ENCODE measurements at places on chromosomes 7 and 10.

GRCh38 chr7:1749864-1750466 lies 79.9 kb downstream of the ELFN1 start:
- DNase-seq: no peak

GRCh38 chr7:1714583-1715330 lies 44.7 kb downstream of the ELFN1 start:
- no peak for DNase-seq

GRCh38 chr7:150631084-150631826 lies 930 bp downstream of the GIMAP6 start:
- DNase-seq: no peak

GRCh38 chr7:70356787-70357328 lies 758.6 kb downstream of the AUTS2 start:
- DNase-seq: no peak

DNA sequence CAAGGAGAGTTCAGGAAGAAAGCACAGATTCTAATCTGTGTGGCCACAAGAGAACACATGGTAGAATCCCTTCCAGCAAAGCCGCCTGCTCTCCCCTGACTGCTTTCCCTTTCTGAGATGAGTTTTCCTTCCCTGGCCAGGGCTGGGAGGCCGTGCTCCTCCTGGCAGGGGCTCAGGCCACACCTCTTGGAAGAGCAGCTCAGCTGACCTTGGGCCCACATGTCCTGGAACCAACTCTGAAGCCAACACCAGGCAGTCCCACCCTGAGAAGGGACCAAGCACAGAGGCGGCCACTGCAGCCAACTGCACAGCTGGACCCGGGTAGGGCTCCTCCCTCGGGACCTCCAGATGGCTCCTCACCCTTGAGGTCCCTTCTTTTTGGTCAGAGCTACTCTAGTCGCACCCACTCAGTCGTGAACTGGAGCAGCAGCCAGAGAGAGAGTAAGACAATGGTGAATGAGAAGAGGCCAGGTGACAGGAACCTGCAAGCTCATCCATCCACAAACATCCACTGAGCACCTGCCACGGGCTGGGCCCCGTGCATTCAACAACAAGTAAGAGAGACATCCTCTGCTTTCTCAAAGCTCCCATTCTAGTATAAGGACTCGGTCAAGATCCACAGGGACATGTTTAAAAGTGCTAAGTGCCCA lies 40.3 kb downstream of the FAM53B start:
- DNase-seq: peak; percentile 86

GRCh38 chr7:149791-150636 lies 42.4 kb upstream of the FAM20C start:
- peak; percentile 56 for DNase-seq

- DNase-seq: no peak
Measured at GRCh38 chr10:61138708-61139591, 195.0 kb upstream of the RHOBTB1 start.

GRCh38 chr7:12951397-12951801 lies 264.0 kb downstream of the ARL4A start:
- DNase-seq: no peak

DNA sequence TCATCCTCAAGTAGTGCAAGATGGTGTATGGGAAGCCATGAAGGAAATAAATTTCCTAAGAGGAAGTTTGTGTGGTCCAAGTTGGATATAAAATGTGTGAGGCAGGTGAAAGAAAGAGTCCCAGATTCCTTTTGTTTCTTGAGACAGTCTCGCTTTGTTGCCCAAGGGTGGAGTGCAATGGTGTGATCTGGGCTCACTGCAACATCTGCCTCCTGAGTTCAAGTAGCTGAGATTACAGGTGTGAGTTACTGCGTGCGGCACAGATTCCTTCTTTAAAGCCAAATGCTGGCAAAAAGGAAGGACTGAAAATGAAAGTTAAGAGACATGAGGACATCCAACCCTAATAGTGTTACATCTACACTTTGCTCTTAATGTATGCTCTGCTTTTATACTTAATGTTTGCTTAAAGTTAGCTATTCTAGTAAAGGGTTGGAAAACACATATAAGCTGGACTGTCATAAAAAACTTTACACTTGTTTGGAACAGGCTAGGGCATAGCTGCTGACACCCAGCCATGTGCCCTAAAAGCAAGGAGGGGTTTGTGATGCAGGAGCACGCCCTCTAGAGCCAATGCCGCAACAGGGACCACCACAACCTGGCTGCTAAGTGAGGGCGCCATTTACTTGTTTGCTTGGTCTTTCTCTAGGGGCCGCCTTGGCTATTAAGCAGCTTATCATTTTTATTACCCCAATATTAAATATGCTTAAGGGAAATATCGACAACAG lies 34.5 kb downstream of the CLEC2L start:
- DNase-seq: no peak

- DNase-seq: no peak
Measured at GRCh38 chr7:57427146-57427545, 22.8 kb upstream of the ZNF716 start.

DNA sequence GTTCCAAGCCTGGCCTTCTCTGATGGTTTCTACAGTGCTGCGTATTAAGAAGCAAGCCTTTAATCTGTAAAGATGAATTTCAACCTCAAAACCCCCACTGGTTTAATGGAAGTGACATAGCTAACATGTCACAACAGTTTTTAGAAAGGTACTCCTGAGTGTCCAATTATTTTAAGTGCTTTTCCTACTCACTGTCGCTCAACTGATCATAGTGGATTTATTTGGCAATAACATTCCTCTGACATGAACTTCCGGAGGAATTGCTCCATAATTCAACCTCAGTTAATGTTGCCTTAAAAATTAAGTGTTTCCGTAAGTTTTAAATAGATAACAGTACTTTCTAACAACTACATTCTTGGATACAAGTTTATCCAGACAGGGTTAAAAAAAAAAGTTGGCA lies 57.5 kb downstream of the AGMO start:
- DNase-seq: no peak

DNA sequence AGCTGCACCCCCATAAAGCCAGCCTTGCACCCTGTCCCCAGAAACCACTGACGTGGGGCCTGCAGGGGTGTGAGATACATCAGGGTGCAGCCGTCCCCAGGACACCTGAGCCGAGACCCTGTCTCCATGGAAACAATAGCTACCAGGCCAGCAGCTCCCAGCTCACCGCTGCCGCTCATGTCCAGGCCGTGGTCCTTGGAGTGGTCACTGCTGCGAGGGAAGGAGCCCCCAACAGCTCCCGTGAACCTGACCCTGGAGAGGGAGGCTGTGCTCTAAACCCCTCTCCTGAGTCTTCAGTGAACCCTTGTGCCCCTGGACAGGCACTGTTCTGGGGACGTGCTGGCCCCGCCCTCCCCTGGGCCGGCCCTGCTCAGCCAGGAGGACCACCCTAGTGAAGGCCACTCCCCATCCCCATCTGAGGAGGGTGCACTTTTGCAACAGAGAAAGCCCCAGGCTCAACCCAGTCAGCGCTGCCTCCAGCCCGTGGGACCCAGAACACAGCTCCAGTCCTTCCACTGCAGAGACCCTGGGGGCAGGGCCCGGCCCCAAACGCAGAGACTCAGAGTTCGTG lies 19.6 kb upstream of the INPP5A start:
- DNase-seq: no peak

GRCh38 chr7:27173511-27173955 lies 587 bp downstream of the HOXA10 start:
- peak; percentile 78 for DNase-seq

DNA sequence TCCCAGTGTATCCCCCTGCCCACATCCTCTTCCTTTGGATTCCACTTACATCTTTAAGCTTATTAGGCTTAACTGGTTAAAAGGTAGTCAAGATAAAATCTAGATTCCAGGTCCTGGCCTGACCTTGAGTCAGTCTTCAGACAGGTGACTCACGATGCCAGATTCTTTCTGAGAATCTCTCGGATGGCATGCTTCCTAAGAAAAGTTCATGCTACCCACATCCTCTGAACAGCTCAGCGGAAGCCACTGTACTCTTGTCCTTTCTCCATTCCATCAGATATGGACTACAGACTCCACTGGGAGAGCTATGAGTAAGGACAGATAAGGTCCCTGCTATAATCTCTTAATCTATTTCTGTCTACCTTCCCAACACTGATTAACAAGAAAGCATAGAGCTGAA lies 43.4 kb downstream of the DNMBP start:
- no peak for DNase-seq

DNA sequence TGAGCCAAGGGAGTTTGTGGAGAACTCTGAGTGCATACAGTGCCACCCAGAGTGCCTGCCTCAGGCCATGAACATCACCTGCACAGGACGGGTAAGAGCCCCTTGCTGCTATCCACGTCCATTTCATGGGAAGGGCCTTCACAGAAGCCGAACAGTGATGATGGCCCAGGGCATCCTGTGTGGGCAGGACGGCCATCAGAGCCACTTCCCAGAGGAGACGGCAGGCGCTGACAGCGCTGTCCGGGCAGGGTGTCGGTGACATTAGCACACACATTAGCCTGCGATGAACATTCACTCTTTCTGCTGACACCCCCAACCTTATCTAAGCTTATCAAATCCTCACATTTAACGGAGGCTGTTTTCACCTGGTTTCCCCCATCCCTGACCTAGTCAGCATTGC lies 144.9 kb downstream of the EGFR start:
- DNase-seq: no peak

DNA sequence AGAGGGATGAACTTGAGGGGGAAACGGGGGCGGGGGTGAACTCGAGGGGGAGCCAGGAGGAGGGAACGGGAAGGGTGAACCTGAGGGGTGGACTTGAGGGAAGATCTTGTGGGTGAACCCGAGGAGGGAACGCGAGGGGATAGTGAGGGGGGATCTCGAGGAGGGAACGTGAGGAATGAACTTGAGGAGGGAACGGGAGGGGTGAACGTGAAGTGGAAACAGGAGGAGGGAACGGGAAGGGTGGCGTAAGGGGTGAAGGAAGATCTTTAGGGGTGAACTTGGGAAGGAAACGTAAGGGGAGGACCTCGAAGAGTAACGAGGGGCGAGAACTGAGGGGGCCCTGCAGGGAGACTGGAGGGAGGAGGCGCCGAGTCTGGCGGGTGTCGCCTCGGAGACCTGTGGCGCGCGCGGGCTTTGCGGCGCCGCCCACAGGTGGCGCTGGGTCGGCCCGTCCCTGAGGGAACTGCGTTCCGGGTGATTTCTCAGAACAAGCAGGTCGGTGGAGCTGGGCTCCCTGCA lies 651 bp downstream of the MYO3A start:
- peak; percentile 89 for DNase-seq

DNA sequence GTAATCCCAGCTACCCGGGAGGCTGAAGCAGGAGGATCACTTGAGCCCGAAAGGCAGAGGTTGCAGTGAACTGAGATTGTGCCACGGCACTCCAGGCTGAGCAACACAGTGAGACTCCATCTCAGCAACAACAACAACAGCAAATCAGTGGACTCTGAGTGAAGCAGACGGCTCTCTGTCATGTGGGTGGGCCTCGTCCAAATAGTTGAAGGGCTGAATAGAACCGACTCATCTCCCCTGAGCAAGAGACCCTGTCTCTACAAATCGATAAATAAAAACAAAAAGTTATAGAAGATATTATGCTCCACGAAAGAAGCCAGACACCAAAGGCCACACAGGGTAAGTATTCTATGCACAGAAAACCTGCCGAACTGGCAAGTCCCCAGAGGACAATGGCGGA lies 45.9 kb downstream of the UNCX start:
- DNase-seq: no peak

DNA sequence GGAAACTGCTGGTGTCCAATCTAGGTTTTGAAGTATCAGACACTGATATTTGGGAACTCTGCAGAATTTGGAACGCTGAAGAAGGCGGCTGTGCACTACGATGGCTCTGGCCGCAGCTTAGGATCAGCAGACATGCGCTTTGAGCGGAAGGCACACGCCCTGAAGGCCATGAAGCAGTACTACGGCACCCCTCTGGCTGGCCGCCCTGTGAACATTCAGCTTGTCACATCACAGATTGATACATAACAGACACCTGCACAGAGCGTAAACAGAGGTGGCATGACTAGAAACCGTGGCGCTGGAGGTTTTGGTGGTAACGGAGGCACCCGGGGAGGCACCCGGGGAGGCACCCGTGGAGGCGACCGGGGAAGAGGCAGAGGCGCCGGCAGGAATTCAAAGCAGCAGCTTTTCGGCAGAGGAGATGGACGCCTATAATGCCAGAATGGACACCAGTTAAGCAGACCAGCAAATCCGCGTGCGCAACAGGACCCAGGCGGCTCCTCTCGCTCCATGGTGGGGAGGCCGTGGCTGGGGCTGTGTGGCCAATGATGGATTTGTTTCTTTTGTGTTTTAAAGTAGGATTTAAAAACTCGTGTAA lies 22.2 kb upstream of the CCL24 start:
- peak; percentile 36 for DNase-seq

DNA sequence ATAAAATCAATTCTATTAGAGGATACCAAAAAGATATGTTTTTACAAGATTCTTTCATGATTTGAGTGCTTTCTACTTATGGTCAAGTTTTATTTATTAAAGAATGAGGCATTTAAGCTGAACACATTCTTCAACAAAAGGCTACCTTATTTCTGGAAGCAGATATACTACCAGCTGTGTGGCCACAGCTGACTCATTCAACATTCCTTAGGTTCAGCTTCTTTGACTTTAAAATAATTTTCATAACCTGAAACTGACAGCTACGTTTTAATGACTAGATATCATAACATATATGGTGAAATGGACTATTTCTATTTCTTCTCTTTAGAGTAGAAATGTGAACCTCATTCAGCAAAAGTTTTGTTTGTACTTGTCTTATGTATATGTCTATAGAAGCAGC lies 414.2 kb upstream of the SEMA3C start:
- DNase-seq: no peak

DNA sequence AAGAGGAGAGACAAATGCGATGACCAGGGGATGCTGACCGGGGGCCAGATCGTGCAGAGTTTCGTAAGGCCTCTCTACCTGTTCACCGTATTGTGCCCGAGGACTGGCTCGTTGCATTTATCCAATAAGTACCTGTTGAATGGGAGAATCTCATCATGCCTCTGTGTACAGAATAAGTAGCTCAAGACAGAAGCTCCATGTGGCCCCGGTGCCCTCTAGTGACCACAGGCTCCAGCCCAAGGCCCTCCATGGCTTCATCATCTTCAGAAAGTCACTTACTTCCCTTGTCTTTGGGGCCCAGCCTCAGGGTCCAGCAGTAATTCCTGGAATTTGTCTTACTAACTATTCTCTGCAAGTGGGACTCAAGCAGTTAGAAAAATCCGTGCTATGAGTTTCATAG lies 151.0 kb downstream of the CHN2 start:
- peak; percentile 68 for DNase-seq

DNA sequence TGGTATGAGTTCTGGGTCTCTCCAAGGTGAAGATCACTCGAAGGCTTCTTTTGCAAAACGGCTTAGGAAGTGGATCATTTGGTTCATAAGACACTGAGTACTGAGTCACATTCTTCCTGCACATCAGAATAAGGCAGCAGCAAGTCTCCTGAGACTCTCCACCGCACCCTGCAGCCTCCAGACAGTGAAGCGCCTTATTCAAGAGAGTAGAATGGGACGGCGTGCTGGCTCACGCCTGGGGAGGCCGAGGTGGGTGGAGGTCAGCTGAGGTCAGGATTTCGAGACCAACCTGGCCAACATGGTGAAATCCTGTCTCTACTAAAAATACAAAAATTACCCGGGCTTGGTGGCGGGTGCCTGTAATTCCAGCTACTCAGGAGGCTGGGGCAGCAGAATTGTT lies 70.3 kb downstream of the C10orf143 start:
- DNase-seq: no peak

GRCh38 chr7:134371971-134372370 lies 55.2 kb upstream of the SLC35B4 start:
- no peak for DNase-seq

All from NCI-H146 (cell line).